Naive thymus-derived CD8-positive, alpha-beta T cell (primary cell): ENCODE measurements at places on chromosomes 7 and 10.

DNA sequence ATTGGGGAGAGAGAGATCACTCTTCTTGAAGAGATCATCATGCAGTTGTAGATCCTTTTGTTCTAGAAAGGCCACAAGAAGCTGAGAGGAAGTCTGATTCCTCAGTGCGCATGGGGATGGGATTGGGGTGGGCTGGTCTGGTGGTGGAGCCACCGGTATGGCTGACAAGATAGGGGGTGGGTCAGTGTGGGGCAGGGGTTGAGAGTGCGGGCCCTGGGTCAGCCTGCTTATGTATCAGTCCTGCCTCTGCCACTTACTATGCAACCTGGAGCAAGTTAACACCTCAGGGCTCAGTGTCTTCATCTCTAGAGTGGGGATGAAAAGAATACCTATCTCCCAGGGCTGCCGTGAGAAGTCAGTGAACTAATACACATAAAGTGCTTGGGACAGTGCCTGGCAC is 8.0 kb downstream of the SMARCD3 start:
- DNase-seq = no peak

DNA sequence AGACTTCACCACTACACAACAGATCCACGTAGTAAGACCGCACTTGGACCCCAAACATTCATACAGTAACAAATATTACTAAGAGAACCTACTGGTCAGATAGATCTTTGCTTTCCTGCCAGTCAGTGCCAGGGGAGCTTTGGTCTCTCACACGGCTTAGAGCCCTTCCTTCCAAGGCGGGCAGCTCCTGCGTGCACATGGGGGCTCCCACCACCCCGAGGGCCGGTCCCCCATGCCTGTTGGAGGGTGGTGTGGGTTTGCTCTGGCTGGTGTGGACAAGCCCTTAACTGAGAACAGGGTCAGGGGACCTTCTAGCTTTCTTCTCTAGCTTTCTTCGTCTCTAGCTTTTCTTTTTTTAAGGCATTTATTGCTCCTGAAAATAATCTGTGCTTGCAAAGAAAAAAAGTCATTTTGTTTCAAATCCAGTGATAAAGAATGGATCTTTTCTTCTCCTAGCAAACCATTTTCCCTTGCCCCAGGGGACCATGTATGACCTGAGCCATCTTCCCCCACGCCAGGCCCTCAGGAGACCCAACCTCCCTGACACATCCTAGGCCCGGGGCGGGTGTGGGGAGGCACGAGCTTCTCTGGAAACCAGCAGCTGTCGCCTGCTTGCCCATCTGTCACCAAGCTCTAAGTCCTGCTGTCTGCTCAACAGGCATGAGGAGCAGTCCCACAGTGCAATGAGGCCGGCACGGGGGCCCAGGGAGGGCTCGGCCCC is 591.1 kb downstream of the PTPRN2 start:
- no peak for DNase-seq

DNA sequence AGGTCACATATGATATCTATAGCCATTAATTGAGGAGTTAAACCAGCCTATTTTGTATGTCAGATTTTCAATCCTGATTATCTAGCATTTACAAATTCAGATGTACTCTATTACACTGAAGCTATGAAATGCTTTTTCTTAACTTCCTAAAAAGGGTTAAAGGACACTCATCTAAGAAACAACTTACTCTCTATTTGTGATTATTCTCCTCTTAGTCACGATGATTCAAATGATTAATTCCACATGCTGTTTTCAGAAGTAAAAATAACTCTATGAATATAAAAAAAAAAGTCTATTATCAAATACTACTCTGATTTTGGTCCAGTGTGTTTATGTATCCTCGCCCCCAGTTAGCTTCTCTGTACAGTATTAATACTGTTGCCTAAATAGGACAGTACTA is 1199.9 kb downstream of the GATA3 start:
- DNase-seq = no peak

DNA sequence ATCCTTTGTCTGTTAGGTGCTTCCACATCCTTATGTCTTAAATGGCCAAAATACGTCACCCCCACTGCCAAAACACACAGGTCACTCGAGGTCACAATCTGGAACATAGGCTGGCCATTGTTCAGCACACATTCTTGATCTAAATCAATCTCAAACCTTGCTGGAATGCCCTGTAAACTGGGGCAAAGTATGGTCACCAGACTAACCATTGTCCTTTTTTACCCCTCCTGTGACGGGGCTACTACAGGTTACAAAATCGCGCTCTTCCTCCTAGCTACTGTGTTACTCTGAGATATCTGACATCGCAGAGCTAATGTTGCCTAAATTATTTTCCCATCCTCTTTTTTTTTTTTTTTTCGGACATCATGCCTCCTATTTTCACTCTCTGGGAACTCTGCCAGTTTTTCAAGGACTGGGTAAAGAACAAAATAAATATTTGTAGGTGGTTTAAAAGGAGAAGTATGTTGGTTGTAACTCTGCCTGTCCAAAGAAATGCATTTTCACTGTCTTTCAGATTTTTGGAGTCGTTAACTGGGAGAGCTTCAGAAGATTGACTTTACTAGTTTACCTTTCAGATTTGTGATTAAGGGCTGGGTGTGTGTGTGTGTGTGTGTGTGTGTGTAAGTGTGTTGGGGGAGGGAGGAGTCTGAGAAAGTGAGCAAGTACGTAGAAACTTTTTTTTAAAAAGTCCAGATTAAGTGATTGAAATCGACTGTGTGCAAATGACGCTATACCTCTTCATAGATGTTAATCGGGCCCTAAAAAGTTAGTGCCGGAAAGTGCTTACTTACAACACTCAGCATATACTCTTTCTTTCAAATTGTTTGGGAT is 942 bp upstream of the KIAA1217 start:
- no peak for DNase-seq

GRCh38 chr7:156897673-156898072 is 4.7 kb upstream of the LMBR1 start:
- no peak for DNase-seq

DNA sequence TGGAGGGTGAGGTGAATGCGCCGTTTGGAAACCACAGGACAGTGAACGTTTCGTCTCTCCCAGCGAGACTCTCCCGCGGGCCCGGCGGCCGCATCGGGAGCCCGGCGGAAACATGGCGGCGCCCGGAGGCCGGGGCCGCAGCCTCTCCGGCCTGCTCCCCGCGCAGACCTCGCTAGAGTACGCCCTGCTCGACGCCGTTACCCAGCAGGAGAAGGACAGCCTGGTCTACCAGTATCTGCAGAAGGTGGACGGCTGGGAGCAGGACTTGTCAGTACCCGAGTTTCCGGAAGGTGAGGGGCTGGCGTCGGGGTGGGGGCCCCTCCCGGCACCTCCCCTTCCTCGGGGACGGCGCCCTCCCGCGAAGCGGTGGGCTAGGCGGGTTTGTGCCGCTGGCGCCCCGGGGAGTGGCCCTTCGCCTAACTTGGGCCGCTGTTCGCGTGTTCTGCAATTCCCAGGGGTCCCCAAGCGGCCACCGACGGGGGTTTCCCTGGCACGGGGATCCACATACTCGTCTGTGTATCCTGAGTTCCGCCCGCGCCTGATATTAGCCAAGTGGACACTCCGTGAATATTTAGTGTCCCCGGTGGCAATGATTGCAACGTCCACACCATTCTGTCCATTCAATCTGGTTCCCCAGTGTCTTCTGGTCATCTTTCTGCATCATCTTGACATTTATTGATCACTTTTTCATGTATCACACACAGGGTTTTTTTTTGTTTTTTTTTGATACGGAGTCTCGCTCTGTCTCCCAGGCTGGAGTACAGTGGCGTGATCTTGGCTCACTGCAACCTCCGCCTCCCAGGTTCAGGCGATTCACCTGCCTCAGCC is 514 bp downstream of the NHLRC2 start:
- peak; percentile 11 for DNase-seq

DNA sequence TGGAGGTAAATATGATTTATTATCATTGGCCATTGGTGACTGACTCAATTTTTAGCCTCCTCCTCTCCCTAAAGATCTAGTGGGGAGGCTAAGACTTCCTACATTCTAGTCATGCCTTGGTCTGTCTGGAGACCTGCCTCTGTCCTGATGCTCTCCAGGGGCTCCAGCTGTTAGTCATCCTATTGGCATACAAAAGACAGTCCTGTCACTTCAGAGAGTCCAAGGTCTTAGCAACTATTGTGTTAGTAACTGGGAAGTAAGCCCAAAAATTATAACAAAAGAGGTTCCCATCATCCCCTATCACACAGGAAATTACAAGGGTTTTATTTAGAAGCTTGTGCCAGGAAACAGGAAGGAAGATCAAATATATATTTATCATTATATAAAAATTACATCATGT is 400.6 kb upstream of the VSTM2A start:
- no peak for DNase-seq

DNA sequence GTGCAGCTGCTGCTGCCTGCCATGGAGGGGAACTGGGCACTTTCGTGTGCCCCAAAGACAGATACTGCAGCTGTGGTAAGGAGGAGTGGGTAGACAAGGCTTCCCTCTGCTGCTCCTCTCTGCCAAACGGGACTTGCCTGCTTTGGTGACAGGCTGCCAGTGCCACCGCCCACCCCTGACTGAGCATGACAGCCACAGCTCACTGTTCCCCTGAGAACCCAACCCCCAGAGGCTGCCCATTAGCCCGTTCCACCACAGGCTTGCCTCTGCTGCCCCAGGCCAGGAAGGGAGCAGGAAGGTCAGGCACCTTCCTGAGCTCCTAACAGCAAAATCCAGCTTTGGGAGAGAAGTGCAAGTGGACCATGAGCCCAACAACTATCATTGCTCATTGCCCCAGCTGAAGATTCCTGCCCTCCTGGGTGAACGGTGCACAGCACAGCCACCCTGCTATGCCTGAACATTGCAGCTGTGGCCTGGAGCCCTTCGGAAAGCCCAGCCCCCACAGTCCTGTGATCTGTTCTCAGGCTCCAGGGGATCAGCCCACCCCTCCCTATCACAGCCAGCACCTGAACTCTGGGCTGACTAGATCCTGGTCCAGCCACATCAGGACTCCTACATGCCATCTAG is 58.7 kb upstream of the ANTXRL start:
- no peak for DNase-seq

GRCh38 chr7:64883113-64883905 is 19.8 kb upstream of the ZNF273 start:
- no peak for DNase-seq

DNA sequence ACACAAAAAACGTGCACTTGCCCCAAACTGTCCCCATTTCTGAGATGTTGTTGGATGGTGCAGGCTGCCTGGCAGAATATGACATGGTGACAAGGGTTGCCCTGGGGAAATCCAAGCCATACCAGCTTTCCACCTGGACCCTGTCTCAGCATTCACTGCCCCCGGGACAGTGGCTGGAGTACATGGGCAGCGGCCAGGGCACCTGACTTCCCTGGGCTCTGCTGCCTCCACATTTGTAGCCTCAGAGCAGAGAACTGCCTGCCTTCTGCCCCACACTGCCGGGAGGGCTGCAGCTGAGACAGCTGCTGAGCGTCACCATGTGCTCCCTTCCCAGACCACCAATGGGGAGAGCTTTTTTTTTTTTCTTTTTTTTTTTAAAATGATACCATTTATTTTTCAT is 222.9 kb upstream of the ZNF32 start:
- no peak for DNase-seq

DNA sequence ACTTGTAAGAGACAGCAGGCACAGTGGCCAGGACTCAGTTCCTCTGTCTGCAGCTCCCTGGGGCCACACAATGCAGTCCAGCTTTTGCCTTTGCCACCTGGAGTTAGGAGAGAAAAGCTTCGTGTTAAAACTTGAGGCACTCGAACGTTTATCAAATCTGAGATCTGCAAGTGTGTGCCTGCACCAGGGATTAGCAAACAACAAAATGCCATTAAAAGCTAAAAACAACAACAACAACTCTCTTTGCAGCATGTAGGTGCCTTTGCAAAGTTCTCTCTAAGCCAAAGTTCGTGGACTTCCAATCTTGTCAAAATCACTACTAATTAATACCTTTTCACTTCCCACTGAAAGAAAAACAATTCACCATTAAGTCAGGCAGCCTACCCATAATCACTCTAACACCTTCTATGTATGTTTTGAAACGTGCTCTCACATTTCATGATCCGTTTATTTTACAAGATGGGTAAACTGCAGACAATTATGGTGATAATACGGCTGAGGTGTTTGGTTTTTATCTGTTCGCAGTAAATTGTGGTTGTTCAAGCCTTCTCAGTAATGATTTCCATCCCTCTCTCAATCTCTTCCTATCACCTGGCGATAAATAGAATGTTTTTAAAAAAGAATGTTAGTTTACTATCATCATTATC is 36.2 kb upstream of the SDK1 start:
- no peak for DNase-seq

GRCh38 chr10:84138478-84139125 is 707 bp upstream of the GHITM start:
- no peak for DNase-seq

DNA sequence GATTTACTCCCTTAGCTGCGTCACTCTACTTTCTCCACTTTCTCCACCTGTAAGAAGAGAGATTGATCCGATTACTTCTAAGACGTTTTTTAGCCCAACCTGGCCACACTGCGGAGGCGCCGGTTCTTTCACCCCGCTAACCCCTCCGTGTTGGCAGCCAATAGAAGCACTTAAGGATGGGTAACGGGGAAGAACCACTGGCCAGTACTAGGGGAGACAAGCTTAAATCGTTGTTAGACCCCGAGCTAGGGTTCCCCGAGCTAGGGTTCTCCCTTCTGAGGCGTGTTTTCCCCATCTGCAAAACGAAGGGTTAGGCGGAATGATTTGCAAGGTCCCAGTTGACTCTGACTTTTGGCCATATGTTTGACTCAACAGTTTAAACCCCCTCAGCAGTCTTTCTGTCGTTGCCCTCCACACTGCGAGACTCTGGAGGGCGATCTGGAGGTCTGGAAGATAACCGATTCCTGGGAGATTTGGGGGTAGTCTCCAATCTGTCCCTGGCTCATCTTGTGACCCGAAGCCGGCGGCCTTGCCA is 644 bp downstream of the UMAD1 start:
- no peak for DNase-seq

GRCh38 chr7:120874722-120875121 is 16.8 kb upstream of the TSPAN12 start:
- DNase-seq = no peak

DNA sequence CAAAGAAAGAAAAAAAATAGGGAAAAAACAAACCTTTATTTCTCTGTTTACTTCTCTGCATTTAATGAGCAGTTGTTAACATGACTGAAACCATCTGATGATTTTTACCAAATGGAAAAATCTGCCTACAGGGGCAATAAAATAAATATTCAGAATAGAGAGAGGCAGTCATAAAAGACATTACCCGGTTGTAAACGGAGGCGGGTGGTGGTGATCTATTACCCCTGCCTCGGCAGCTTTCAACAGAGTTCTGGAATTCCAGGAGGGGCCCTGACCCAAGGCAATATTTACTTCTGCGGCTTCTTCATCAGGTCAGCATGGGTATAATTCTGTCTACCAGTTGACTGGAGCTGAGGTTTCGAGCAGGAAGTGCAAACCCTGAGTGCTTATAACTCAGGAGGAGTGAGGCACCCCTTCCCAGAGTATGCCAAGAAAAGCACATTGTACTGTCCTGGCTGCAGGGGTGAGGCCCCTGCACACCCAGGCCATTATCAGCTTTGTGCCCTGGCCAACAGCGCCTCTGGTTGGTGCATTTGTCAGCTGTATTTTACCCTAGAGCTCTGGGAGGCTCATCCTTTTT is 8.2 kb upstream of the CXCL12 start:
- no peak for DNase-seq

- no peak for DNase-seq
These were observed 14.1 kb upstream of the MSRB2 start for GRCh38 chr10:23081221-23081750.

GRCh38 chr7:157611341-157611740 is 274.5 kb downstream of the DNAJB6 start:
- no peak for DNase-seq

- no peak for DNase-seq
These were observed 227.7 kb downstream of the CUX1 start for GRCh38 chr7:102044984-102045673.

- DNase-seq = no peak
These were observed 74.6 kb downstream of the PPP1R17 start for GRCh38 chr7:31761646-31762045.
